Stomach (tissue), 19 donors: ENCODE measurements at places on chromosomes 13 and 19. TPM values are rescaled to one million over a fixed set of nuclear protein-coding genes. Genes with fewer than 3 reads are reported as not detected.

IFI30 gene
- 199 TPM for total RNA-seq

- DNase-seq: no peak
These were observed 60.2 kb upstream of the TNFRSF19 start for GRCh38 chr13:23509781-23510543.

- DNase-seq: no peak
These were observed 69.5 kb downstream of the PTPRS start for GRCh38 chr19:5271145-5271544.

PRRG2 gene
- total RNA-seq: 5.9 TPM

DNA sequence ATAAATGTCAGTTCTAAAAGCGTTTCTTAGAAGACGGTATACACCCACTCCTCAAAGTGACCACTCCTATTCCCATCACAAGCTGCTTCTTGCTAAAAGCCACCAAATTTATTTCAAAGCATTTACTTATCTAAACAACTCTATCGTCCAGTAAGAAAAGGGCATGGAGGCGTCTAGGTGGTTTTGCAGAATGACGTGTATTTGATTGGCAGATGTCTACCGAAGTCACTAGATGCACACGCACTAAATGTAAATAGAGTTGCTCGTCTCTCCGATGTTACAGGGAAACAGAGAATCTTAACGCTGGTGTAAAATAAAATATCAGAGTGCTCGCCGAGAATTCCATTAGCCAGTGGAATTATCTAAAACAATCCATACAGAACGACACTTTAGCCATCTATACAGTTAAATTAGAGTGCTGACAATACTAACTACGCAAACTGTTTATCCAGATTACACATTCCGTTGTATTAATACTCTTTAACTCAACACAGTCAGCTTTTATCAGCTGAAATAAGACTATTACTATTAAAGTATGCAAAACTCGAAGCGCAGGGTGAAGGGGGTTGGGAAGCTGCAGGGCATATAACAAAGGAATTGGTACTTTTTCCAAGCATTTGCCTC lies 1.9 kb downstream of the KLF12 start:
- no peak for DNase-seq

OR7A5 gene
- not detected for total RNA-seq

DNA sequence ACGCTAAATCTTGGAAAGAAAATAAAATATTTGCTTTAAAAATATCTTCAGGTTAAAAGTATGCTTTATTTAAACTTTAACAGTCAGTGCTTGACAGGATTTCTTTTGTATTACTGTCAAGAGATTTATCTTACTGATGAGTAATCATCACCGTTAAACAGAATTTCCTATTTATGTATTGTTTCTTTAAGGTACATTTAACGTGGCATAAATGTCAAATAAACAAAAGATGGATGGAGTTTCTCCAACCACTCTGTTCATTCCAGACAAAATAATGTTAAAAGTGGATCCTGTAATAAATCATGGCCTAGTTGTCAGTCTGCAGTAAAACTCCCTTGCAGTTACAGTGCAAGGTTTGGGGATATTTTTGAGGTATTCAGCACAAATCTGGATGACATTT lies 298.3 kb downstream of the DIAPH3 start:
- no peak for DNase-seq

ZNF888 gene
- 9.3 TPM for total RNA-seq

- no peak for DNase-seq
These were observed 379.2 kb upstream of the MIR17HG start for GRCh38 chr13:90968166-90968904.

- DNase-seq: peak; percentile 35
These were observed 277.6 kb downstream of the SLITRK6 start for GRCh38 chr13:85521657-85522056.

DNA sequence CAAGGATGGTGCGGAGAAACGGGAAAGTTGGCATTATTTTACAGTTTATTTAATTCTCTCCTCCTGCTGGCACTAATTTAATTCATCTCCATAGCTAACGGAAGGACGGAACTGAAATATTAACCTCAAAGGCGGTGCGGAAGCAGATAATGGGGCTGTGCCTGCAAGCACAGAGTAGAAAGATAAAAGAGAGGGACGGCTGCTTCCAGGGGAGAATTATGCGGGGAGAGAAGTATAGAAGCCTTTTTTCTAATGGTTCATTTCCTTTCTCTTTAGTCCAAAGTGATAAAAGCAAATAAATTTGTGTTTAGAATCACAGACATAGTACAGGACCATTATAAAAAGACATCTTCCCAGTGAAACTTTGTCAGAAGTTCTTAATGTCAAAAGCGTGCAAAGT lies 34.5 kb upstream of the UQCRFS1 start:
- DNase-seq: no peak

- DNase-seq: no peak
These were observed 37.7 kb downstream of the IRS2 start for GRCh38 chr13:109748677-109749076.

GRCh38 chr13:96072392-96072791 lies 17.5 kb upstream of the HS6ST3 start:
- no peak for DNase-seq

MEDAG gene
- 0.89 TPM for total RNA-seq

STOML3 gene
- total RNA-seq: not detected

HNRNPM gene
- 107 TPM for total RNA-seq

DNA sequence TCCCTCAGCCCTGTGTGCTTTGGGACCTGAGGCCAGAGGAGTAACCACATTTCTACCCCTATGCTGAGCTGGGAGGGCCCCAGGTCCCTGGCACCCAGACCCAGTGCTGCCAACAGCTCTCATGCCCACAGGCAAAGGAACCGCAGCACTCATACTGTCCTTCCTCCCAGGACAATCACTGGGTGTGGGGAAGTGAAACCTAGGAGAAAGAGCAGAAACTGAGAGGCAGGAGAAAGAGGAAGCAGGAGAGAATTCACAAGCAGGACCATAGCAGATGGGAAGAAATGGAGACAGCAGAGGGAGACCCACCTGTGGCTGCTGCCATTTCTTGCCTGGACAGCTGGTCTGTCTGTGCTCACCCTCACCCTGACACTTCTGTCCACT lies 18.9 kb downstream of the CCDC97 start:
- no peak for DNase-seq

- DNase-seq: no peak
These were observed 703.8 kb downstream of the DIAPH3 start for GRCh38 chr13:59459972-59460371.

IGFL1 gene
- not detected for total RNA-seq

GRCh38 chr19:39178296-39179006 lies 18.3 kb upstream of the NCCRP1 start:
- no peak for DNase-seq

SOX1 gene
- not detected for total RNA-seq

- DNase-seq: peak; percentile 52
These were observed 248.0 kb upstream of the MAB21L1 start for GRCh38 chr13:35724446-35724845.

- DNase-seq: peak; percentile 59
These were observed 38.9 kb upstream of the KATNAL1 start for GRCh38 chr13:30346153-30346788.

GARIN5A gene
- not detected for total RNA-seq

- DNase-seq: peak; percentile 79
These were observed 43.9 kb downstream of the CAB39L start for GRCh38 chr13:49399801-49400472.

DNA sequence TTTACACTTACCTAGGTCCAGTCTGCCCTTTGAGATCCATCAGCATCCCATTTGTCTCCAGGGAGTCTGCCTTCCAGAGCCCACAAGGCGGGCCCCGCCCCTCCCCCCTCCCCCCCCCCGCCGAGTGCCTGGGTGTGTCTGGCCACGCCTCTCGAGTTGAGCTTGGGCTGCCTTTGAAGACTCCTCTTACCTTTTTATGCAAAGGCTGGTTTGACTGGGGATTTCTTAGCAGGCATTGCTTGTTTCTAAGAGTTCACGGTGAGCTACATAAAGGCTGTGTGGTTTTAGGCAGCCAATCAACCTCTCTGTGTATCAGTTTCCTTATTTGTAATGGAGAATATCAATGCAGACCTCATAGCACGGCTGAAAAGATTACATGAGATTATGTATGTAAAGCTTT lies 11.3 kb downstream of the GPR12 start:
- no peak for DNase-seq

NKPD1 gene
- not detected for total RNA-seq

GRCh38 chr13:95035311-95036109 lies 265.7 kb downstream of the ABCC4 start:
- no peak for DNase-seq

- DNase-seq: no peak
These were observed 36.2 kb downstream of the ERCC5 start for GRCh38 chr13:102881819-102882686.

DNA sequence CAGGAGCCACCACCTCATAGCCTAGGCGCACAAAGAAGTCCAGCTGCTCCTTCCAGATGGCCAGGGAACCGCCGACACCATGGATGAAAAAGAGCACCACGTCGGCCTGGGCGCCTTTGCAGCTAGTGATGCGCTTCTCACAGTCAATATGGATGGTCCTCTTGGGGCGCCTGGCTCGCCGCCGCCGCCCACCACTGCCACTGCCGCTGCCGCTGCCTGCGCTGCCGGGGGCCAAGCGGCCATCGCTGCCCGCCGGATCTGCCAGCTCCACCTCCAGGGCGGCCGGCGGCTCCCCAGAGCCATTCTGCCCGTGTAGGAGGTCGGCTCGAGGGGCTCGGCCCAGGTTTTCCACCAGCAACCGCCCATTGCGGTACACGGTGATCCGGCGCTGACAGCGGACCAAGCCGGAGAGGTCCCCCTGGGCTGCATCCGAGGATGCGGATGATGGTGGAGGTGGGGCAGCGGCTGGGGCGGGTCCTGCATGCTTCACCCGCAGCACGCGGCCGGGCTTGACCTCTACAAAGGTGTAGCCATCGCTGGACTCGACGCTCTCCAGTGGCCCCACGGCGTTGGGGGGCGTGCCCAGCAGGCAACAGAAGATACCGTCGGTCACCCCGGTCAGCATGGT lies 2.1 kb downstream of the ABHD8 start:
- no peak for DNase-seq

DNA sequence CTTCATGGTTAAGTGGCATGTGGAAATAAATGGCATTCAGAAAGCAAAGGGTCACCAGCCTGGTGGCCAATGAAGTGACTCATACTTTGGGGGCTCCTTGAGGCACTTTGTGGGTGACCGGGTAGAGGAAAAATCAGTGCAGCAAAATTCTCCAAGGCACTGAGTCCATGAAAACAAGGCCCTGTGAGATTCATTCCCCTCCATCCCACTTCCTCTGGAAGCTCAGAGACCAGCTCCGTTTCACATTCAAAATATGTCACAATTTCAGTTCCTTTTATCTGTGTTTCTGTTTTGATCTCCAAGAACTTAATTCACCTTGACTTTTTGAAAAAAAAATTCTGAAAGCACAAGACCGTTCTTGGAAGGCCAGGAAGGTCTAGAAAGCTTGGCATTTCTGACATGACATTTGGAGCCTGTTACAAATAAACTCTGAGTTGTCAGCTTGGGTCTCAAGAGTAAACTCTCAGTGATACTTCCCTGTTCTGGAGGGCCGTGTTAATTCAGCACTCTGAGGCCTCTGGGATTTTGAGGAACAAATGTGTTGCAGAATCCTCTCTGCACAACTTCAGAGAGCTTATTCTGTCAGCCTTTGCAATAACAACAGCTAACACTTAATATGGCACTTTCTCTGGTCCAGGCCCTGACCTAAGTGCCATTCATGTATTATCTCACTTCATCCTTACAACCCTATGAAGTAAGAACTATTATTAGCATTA lies 6.8 kb downstream of the CYSLTR2 start:
- DNase-seq: no peak

DNA sequence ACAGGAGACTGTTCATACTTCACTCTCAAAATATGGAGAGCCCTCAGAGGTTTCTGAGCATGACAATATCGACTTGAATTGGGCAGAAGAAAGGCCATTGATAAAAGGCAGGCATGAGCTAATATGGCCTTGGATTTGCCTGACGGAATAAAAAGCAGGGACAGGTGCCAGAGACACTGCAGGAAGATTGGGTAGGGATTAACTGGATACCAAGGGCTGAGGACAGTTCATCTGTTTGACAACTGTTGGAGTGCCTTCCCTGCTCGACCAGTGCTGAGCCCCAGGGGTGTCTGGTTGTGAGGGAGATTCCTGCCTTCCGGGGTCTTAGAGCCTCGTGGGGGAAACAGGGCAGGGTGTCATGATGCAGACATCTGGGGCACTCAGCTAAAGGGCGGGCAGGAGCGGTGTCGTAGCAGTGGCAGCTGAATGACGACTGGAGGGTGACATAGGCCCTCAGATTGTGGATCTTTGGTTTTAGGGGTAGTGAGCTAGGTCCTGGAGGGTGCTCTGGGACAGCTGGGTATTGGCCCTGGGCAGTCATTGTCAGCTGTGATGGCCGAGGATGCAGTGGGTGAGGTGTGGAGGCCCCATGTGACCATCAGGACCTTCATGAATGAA lies 12.3 kb downstream of the GATAD2A start:
- DNase-seq: no peak

GRCh38 chr19:2561221-2561620 lies 85.3 kb downstream of the GADD45B start:
- no peak for DNase-seq

KIR2DL4 gene
- not detected for total RNA-seq

- DNase-seq: no peak
These were observed 2832.4 kb downstream of the PCDH9 start for GRCh38 chr13:64397701-64398100.

EPS8L1 gene
- total RNA-seq: 114 TPM

DNA sequence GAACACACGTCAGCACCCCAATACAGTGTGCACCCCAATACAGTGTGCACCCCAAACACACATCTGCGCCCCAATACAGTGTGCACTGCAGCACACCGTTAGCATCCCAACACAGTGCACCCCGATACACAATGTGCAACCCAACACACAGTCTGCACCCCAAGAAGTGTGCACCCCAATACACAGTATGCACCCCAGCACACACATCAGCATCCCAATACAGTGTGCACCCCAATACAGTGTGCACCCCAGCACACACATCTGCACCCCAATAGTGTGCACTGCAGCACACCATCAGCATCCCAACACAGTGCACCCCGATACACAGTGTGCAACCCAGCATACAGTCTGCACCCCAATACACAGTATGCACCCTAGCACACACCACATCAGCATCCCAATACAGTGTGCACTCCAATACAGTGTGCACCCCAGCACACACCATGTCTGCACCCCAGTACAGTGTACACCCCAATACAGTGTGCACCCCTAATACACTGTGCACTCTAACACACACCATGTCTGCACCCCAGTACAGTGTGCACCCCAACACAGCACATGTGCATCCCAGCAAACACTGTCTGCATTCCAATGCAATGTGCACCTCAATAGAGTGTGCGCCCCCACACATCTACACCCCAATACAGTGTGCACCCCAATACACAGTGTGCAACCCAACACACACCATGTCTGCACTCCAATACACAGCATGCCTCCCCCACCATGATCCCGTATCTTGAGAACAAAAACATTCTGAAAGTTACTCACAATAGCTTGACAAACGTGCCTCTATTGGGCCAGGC lies 855 bp upstream of the CARS2 start:
- no peak for DNase-seq

- no peak for DNase-seq
These were observed 8.0 kb downstream of the TFDP1 start for GRCh38 chr13:113592571-113592970.

DNA sequence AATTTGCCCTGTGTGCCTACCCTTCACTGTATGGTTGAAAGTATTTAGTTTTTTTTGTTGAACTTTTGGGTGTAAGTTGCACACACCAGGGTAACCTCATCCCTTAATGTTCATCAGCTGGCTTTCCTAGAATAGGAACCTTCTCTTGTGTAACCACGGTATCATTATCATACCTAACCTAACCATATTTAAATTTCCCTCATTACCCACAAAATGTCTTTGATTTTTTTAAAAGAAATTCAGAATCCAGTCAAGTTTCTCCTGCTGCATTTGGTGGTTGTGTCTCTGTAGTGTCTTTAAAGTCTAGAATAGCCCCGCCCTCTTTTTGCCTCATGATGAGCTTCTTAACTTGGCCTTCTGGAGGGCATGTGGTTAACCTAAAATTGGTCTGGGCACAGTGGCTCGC lies 80.3 kb downstream of the RYR1 start:
- no peak for DNase-seq
